ENCODE measurements at places on chromosomes 12 and 14.

- DNase-seq: no peak
These were observed 293.9 kb downstream of the ITPR2 start for GRCh38 chr12:26539131-26539530.

- peak; percentile 90 for DNase-seq
These were observed 1.3 kb upstream of the RD3L start for GRCh38 chr14:103943673-103944072.

- no peak for DNase-seq
These were observed 13.1 kb downstream of the JDP2 start for GRCh38 chr14:75440733-75441477.

- DNase-seq: no peak
These were observed 21.6 kb upstream of the TMEM229B start for GRCh38 chr14:67510121-67510520.

DNA sequence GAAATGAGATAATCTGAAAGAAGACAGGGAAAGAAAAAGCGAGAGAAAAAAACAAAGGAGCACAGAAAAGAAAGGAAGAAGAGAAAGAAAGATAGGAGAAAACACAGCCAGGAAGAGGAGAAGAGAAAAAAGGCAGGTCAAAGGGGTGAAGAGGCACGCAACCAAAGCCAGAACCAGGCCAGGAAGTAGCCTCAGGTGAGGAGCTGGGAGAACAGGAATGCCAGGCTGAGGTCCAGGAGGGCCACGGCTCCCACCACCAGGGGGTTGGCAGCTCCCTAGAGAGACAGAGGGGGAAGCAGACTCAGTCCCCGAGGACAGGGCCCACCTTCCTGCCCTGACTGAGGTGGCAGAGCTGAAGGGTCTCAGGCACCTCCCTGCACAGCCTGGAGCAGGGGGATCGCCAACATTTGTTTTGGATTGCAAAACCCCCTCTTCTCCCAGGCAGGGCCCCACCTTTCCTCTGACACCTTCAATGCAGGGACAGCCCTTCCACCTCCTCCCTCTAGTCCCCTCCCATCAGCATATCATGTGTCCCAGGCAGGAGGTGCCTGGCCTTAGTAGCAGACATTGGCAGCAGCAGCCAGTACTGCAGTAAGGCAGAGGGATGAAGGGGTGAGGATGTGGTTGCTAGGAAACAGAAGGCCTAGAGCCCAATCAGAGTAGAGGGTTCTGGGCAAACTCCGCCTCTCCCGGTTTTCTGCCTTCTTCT is 2.0 kb upstream of the AP1G2 start:
- peak; percentile 71 for DNase-seq

DNA sequence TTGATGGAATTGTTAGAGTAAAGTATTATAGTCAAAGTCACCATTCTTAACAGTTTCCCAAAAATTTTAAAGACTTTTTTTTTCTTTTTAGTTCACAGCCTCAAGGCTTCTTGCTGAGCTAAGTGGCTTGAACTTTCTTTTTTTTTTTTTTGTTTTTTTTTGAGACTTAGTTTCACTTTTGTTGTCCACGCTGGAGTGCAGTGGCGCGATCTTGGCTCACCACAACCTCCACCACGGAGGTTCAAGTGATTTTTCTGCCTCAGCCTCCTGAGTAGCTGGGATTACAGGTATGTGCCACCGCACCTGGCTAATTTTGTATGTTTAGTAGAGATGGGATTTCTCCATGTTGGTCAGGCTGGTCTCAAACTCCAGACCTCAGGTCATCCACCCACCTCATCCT is 92.8 kb downstream of the SETD3 start:
- DNase-seq: no peak

GRCh38 chr12:57063991-57064685 is 14.2 kb upstream of the MYO1A start:
- DNase-seq: no peak

DNA sequence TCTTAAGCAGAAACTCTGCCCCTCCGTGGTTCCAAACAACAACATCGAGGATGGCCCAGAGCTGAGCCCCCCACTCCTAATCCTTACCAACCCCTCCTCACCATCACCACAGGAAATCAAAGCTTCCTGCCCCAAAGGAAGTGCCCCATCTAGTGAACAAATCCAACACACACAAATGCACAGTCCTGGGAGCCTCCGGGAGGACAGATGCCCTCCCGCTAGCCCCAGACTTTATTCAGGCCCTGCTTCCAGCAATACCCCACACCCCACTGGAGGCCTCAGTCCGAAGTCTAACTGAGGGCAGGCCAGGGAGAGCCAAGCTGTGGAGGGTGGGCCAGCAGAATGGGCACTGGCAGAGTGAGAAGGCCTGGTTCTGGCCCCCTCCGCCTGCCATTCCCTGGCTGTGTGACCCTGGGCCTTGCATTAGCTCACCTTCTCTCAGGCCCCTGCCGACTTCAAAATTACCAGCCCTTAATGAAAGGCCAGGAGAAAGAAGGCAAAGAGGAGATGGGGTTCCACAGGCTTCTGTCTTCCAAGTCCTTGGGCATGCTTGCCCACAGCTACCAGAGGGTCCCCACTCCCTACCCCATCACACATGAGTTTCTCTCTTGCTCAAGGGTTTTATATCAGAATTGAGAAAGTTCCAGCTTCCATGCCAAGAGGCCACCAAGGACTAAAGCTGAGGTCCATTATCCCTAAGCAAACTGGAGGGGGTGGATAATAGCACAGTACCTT is 2.3 kb downstream of the HDAC7 start:
- DNase-seq: peak; percentile 42
